DMS79 treated with DMSO at 0.1 percent for 48 hours (cell line): ENCODE measurements at places on chromosomes 1 and 21.

GRCh38 chr1:93628681-93629080 lies 53.0 kb downstream of the BCAR3 start:
- no peak for DNase-seq

GRCh38 chr1:26419494-26419893 lies 8.9 kb downstream of the LIN28A start:
- DNase-seq: no peak

DNA sequence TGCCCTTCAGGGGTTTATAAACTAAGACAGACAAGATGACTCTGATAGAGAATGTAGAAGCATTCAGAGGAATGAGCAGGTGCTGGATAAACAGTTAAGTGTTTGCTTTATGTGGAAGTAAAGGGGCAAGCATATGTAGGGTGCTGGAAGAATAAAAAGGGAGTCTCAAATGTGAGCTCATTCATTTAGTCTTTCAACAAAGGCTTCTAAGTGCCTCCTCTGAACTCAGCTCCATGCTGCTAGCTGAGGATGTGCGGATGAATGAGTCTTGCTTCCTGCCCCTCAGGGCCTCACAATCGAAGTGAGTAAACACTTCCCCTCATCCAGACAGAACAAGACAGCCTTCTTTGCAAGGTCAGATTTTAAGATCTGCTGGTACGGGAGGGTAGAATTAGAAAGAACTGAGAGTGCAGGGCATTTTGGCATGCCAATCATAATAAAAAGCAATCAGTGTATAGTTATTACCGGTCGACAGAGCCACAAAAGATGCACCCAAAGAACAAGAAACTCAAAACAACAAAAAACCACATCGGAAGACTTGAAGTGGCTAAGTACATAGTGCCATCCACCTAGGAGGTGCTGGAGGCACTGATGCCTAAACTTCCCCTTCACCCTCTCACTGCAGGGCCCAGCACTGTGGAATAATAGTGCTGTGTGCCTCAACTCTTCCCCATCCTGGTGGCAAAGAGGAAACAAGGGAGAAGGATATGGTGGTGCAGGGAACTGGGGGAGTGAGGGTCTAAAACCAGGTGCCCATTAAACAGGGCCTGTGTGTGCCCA lies 69.8 kb downstream of the TNR start:
- no peak for DNase-seq

GRCh38 chr1:119795261-119796200 lies 15.7 kb downstream of the REG4 start:
- peak; percentile 82 for DNase-seq

- DNase-seq: no peak
These were observed 19.0 kb upstream of the C1orf174 start for GRCh38 chr1:3918966-3919611.

DNA sequence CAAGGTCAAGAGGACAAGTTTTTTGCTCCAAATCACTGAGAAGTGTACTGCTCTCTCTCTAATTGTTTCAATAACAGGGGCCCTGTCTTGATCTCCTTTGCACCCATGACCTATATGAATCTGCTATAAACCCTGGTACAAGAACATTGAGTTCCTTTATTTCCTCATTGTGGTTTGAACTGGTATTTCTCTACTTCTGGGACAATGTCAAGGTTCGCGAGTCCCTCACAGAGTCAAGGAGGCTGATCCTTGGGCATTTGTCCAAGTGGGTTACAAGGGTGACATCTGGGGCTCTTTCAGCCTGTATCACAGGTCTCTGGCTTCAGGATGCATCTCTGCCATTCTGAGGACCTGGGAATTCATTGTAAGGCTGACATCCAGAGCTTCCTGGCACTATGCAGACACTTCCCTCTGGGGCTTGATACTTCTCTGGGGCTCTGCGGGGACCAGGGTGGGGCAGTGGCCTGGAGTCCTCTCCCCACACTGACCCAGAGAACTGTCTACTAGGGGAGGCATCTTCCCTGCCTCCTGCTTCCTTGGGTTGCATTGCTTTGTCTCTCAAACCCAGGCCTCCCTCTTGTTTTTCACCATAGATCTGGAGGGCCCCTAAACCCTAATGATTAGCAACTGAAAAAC lies 22.5 kb upstream of the ZNF648 start:
- no peak for DNase-seq

- peak; percentile 14 for DNase-seq
These were observed 221.3 kb downstream of the MRPL39 start for GRCh38 chr21:25385911-25386474.

GRCh38 chr1:15835205-15835740 lies 12.2 kb upstream of the SPEN start:
- DNase-seq: no peak
